ENCODE measurements at places on chromosomes 12 and 14. TPM values are rescaled to one million over a fixed set of nuclear protein-coding genes. Genes with fewer than 3 reads are reported as not detected.

Gene GALNT16
- 2.3 TPM for total RNA-seq

Gene SPTB
- total RNA-seq: not detected

Gene AQP6
- not detected for total RNA-seq

Gene LRTM2
- not detected for total RNA-seq

Gene RIPK3
- 3.7 TPM for total RNA-seq

Gene ATXN3
- 23.5 TPM for total RNA-seq
